ENCODE measurements at places on chromosomes 2 and 18. TPM values are rescaled to one million over a fixed set of nuclear protein-coding genes. Genes with fewer than 3 reads are reported as not detected.

GRCh38 chr2:160075171-160075570 lies 12.8 kb upstream of the PLA2R1 start:
- peak; percentile 33 for DNase-seq

GRCh38 chr18:50000227-50000626 lies 186.9 kb upstream of the ACAA2 start:
- no peak for DNase-seq

DNA sequence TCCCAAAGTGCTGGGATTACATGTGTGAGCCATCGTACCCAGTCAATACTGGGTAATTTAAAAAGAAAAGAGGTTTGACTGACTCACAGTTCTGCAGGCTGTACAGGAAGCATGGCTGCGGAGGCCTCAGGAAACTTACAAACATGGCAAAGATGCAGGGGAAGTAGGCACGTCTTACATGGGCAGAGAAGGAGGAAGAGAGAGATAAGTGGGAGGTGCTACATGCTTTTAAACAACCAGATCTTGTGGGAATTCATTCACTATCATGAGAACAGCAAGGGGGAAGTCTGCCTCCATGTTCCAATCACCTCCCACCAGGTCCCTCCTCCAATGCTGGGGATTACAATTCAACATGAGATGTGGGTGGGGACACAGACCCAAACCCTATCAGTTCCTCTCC lies 192.5 kb downstream of the ATAD2B start:
- DNase-seq: no peak

The MAP4K3 gene
- 13.2 TPM for polyA plus RNA-seq

The C2orf92 gene
- 2.0 TPM for polyA plus RNA-seq

DNA sequence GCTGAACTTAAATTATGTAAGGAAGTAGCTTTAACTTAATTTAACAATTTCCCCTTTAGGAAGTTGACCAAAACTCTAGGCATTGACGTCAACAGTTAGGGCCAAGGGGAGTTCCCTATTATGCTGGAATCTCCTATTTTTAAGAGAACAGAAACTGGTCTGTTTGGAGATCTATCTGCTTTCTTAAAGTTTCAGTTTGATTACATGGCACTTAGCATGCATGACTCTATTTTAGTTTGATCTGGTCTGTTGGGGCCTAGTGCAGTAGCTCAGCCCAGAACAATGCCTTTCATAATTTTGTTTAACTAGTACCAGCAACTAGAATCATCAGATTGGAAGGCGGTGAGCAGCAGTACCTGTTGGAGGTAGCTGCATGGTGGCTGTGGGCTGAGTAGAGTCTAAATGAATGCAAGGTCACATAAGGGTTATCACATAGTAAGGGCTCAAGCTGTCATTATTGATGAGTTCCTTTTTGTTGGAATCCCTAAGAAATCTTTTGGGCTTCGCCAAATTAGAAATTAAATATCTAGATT lies 60.5 kb upstream of the ZNG1B start:
- no peak for DNase-seq

DNA sequence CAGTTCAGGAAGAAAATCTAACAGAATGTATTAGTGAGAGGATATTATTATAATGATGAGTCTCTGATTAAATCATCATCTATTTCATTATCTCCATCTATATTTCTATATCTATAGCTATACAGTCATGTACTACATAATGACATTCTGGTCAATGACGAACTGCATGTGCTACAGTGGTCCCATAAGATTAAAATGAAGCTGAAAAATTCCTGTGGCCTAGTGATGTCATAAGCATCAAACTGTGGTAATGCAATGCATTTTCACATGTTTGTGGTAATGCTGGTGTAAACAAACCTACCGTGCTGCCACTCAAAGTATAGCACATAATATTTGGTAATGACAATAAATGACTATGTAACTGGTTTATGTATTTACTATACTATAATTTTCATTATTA lies 1127.9 kb upstream of the CHAC2 start:
- peak; percentile 71 for DNase-seq

The TM4SF20 gene
- polyA plus RNA-seq: 0.06 TPM

GRCh38 chr2:3442185-3442584 lies 62.7 kb downstream of the TRAPPC12 start:
- peak; percentile 72 for DNase-seq

The BOLL gene
- not detected for polyA plus RNA-seq

DNA sequence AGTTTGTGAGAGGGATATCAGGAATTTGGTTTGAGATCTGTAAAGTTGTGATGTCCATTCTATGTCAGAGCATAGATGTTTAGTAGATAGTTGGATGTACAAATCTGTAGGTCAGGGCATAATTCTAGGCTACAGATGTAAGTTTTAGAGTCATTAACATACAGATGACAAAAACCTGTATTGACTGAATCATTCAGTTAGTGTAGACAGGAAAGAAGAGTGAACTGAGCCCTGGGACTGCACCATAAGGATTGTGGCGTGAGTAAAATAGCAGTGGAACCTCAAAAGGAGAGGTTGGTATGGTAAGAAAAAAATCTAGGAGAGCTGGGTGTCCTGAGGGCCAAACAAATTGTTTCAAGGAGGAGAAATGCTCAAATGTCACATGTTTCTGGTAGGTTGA lies 73.1 kb upstream of the RPRM start:
- DNase-seq: no peak

All from IMR-90 (cell line).